ENCODE measurements at places on chromosomes 11 and 22.

DNA sequence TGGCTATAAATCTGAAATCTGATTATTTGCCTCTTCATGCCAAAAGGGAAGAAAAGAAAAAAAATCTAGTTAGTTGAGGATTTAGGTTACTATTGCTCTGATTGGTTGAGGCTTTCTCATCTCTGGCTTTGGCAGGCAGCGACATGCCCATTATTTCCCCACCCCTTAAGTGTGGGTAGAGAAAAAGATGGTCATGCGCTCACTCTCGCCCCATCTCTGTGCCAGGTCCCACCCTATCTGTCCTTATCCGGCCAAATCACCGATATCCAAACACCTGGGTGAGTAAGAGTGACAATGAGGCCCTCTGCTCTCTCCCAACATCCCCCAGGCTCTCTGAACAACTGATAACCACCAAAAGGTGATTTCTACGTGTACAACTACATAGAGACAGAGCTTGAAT, 31.2 kb upstream of the SNX19 start:
- DNase-seq: peak; percentile 76

GRCh38 chr22:20111689-20112622, 3.9 kb upstream of the RANBP1 start:
- DNase-seq: no peak

- no peak for DNase-seq
These were observed 20.7 kb upstream of the TPBGL start for GRCh38 chr11:75219869-75220268.

DNA sequence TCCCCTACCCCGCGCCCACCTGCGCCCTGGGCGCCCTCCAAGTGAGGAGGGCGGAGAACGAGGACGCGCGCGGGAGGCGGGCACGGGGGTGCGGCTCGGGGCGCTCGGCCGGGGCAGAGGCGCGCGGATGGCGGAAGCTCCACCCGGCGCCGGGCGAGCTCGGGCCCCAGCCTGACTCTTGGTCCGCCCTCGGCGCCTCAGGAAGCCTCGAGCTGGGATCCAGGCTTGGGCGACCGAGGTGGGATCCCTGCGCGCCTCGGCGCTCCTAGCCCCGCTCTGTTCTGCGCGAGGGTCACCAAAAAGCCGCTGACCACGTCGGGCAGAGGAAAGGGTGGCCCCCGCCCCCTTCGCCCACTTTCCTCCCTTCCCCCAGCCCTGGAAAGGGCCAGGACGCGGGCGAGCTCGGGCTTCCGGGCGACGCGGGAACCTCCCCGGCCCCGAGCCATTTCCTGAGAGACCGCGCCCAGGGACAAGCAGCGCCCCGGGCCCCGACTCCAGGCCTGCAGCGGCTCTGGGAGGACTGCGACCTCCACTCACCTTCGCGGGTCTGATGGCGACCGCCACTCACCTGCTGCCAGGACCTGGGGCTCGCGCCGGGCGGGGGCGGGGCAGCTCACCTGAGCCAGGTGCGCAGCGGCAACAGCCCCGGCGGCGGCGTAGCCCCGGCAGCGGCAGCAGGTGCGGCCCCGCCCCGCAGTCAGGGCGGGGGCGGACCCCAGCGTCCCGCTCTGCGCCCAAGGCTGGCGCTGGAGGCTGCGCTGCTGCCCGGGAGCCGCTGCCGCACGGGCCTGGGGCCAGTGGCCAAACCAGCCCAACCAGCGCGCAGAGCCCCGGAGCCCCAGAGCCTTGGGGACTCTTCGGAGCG, 2.2 kb upstream of the SIGIRR start:
- peak; percentile 39 for DNase-seq

GRCh38 chr11:36061471-36061870, 117.6 kb downstream of the LDLRAD3 start:
- DNase-seq: no peak

Data from MCF 10A (cell line).